ENCODE measurements at places on chromosomes 5 and 9. TPM values are rescaled to one million over a fixed set of nuclear protein-coding genes. Genes with fewer than 3 reads are reported as not detected.
A peak's percentile ranks its signal among the peaks of the same experiment; 100 is the strongest.

- H3K4me1 ChIP-seq, result no peaks in the 10 kb centered on the region
- H3K36me3 ChIP-seq, result no peaks in the 10 kb centered on the region
- no peaks in the 10 kb centered on the region for H3K27me3 ChIP-seq
- no peak overlapping the region for H3K4me3 ChIP-seq
Measured at GRCh38 chr5:121572061-121572460, 279.6 kb upstream of the FTMT start.

The FCHSD1 gene
- total RNA-seq, result 29.6 TPM

DNA sequence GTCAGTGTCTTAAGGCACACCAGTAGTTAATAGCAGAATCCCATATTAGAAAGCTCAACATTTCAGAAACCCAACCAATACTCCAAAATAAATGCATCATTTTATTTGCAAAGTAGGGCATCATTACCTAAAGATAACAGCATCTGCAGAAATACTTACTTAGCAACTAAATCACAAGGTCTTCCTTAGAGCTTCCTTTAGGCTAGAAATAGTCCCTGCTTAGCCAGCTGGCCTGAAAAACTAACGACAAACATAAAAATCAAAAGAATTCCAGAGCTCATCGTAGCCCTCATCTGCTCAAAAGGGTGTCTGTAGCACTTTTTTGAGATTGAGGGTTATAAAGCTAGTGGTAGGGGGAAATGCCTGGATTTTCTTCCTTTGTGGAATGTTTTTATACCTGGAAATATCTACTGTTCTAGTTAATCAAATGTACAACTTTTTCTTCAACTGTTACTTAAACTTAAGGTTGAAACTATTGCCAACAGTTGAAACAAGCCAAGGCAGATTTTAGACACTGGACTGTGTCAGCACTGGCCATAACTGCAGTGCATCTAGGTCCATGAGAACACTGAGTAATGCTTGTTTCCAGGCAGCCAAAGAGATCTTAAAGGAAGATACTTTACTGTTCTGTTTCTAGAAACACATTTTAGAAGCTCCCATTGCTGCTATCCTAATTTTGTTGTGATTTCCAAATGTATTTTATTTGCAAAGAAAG is 129.4 kb upstream of the RASA1 start:
- no peaks in the 10 kb centered on the region for H3K36me3 ChIP-seq
- no peak for DNase-seq
- no peaks in the 10 kb centered on the region for H3K27me3 ChIP-seq
- no peak overlapping the region for H3K27ac ChIP-seq

GRCh38 chr5:36536616-36537005 is 69.8 kb upstream of the SLC1A3 start:
- no peak for DNase-seq
- no peak overlapping the region for H3K27ac ChIP-seq
- H3K4me3 ChIP-seq, result no peak overlapping the region
- H3K36me3 ChIP-seq, result no peaks in the 10 kb centered on the region

DNA sequence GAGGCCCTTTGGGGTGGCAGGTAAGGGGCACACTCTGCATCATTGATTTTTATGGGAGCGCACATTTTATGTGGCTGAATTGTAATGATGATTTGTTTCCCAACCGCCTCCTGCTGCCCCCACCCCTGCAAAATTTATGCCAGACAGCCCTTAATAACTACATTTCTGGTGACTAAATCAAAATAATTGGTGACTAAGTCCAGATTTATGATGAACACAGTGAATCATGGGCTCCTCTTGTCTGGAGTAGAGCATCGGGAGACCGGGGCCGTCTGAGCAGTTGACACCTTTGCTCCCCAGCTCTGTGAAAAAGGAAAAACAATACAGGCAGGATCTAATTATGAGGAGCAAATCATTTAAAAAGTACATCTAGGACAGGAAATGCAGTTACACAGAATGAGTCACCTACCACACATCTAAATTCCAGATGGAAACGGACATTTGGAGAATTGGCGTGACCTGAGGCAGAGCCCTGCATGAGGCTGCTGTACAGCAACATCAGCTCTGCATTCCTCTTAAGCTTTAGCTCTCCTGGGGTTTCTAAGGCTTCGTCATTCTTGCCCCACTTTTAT is 58.9 kb downstream of the DOCK2 start:
- H3K36me3 ChIP-seq, result peaks cover 50% of the 10 kb centered on the region
- no peak overlapping the region for H3K4me3 ChIP-seq
- DNase-seq, result no peak
- no peak overlapping the region for H3K27ac ChIP-seq

DNA sequence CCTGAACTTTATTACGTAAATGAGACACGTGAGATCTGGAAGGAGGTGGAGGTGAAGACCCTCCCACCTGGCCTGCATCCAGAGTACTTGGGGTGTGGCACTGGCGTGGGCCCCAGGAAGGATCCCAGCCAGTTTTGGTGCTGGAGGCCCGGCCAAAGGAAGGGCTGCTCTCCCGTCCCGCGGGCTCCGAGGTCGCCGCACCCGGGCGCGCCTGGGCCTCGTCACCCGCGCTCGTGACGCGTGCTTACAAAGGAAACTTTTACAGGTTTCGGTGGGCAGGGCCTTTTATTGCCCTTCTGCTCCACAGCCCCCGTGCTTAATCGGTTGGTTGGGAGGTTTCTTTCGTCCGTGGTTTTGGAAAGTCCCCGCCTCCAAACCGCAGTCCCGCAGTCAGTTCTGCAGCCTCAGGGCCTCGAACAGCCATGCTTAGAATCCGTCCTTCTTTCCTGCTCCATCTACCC is 29.2 kb downstream of the CDKN2A start:
- H3K4me3 ChIP-seq, result peak overlapping the region; percentile 51
- H3K36me3 ChIP-seq, result peaks cover 8% of the 10 kb centered on the region
- no peak overlapping the region for H3K27ac ChIP-seq
- peaks cover 17% of the 10 kb centered on the region for H3K4me1 ChIP-seq
- peak; percentile 67 for DNase-seq
- peaks cover 84% of the 10 kb centered on the region for H3K27me3 ChIP-seq

- no peak overlapping the region for H3K27ac ChIP-seq
- H3K27me3 ChIP-seq, result no peaks in the 10 kb centered on the region
- no peak overlapping the region for H3K4me3 ChIP-seq
- DNase-seq, result no peak
- peaks cover 7% of the 10 kb centered on the region for H3K36me3 ChIP-seq
- peaks cover 37% of the 10 kb centered on the region for H3K4me1 ChIP-seq
Measured at GRCh38 chr5:180516440-180516839, 22.3 kb downstream of the CNOT6 start.

GRCh38 chr9:93091453-93092081 is 4.5 kb upstream of the CARD19 start:
- peaks cover 29% of the 10 kb centered on the region for H3K36me3 ChIP-seq
- H3K27me3 ChIP-seq, result no peaks in the 10 kb centered on the region
- H3K4me3 ChIP-seq, result no peak overlapping the region
- H3K27ac ChIP-seq, result peak overlapping the region; percentile 86

- H3K4me1 ChIP-seq, result no peaks in the 10 kb centered on the region
- no peak overlapping the region for H3K4me3 ChIP-seq
- no peak for DNase-seq
- peaks cover 2% of the 10 kb centered on the region for H3K36me3 ChIP-seq
Measured at GRCh38 chr5:132877938-132878337, 4.5 kb downstream of the LEAP2 start.

DNA sequence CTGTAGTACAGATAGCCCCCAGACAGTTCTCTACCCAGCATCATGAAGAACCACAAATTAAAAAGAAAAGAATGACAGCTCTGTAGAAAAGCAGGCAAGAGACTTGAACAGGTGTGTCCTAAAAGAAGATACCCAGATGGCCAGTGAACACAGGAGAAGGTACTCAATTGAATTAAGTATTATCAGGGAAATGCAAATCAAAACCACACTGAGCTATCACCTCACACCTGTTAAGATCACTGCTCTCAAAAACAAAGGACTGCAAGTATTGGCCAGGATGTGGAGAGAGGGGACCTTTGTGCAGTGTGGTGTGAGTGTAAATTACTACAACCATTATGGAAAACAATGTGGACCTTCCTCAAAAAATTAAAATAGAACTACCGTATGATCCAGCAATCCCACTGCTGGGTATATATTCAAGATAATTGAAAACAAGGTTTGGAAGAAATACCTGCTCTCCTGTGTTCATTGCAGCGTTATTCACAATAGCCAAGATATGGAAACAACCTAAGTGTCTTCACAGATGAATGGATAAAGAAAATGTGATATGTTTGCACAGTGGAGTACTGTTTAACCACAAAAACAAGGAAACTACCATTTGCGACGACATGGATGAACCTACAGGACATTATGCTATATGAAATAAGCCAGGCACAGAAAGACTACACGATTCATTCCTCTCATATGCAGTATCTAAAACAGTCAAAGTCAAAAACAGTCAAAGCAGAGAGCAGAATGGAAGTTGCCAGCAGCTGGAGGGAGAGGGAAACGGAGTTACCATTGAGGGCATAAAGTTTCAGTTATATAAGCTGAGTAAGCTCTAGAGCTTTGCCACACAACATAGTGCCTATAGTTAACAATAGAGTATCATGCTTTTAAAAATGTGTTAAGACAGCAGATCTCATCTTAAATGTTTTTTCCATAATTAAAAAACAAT is 102.6 kb downstream of the WNK2 start:
- no peaks in the 10 kb centered on the region for H3K36me3 ChIP-seq
- no peak for DNase-seq
- H3K4me1 ChIP-seq, result no peaks in the 10 kb centered on the region
- H3K4me3 ChIP-seq, result no peak overlapping the region

GRCh38 chr9:113581865-113582697 is 118.6 kb downstream of the RGS3 start:
- peak overlapping the region; percentile 92 for H3K27ac ChIP-seq
- H3K4me3 ChIP-seq, result peak overlapping the region; percentile 81
- peak; percentile 95 for DNase-seq

The NPM1 gene
- total RNA-seq, result 3,194 TPM

Data from activated naive CD4-positive, alpha-beta T cell treated with anti-CD3 and anti-CD28 coated beads for 36 hours (primary cell).